HT1080 (cell line): ENCODE measurements at places on chromosomes 1 and 21.

GRCh38 chr1:38138498-38139233 is 92.1 kb upstream of the POU3F1 start:
- peak; percentile 98 for DNase-seq

- DNase-seq, result peak; percentile 92
Measured at GRCh38 chr1:93804412-93804811, 74.6 kb downstream of the DNTTIP2 start.

DNA sequence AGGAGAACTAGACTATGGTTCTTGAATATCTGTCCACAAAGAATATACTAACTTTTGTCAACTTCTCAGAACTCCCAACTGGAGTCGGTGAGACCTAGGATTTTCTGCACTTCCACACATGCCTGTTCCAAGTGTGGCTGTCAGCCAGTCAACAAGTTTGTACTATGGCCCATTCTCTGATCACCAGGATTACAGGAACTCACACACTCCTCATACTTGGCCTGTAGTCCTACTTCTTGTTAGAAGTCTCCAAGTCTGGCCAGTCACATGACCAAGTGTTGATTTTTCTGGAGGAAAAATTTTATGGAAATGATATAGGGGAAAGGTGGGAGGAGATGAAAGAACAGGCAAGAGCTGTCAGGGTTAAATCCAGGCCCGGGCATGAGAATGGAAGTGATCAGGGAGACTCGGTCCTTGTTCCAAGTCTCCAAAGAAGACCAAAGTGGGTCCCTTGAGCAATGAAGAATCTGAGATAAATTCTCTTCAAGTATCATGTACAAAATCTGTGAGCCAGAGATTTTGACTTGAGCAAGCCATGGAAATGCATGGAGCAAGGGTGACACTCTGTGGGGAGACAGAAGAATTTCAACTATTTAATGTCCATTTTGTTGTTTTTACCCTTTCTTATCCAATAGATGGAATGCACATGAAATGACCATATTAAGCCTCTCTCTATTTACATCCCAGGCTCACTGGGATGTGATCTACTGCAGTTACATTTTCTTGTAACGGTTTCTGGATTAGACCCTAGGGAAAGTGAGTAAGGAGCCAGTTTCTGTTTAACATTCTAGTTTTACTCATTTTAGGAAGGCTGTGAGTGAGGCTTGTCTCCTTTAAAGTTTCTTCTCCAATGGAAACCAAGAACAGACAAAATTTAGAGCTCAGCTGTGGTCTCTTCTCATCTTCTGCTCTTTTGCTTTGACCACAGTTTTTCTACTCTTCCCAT is 320.9 kb downstream of the ASTN1 start:
- DNase-seq, result no peak

DNA sequence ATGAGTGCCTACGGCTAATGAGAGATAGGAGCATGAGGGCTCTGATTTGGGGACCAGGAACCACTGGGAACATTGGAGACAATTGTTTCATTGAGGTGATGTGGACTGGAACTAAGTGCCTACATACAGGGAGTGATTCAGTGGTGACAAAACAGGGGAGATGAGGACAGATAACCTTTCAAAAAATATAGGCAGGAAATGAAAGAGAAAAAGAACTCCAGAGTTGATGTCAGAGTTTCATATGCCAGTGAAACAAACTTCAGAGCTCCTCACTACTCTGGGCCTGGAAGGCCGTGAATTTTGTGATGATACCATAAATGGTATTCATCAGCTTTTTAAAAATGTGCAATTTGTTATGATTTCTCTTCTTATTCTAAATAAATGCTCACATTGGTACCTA is 39.3 kb downstream of the FASLG start:
- peak; percentile 62 for DNase-seq

DNA sequence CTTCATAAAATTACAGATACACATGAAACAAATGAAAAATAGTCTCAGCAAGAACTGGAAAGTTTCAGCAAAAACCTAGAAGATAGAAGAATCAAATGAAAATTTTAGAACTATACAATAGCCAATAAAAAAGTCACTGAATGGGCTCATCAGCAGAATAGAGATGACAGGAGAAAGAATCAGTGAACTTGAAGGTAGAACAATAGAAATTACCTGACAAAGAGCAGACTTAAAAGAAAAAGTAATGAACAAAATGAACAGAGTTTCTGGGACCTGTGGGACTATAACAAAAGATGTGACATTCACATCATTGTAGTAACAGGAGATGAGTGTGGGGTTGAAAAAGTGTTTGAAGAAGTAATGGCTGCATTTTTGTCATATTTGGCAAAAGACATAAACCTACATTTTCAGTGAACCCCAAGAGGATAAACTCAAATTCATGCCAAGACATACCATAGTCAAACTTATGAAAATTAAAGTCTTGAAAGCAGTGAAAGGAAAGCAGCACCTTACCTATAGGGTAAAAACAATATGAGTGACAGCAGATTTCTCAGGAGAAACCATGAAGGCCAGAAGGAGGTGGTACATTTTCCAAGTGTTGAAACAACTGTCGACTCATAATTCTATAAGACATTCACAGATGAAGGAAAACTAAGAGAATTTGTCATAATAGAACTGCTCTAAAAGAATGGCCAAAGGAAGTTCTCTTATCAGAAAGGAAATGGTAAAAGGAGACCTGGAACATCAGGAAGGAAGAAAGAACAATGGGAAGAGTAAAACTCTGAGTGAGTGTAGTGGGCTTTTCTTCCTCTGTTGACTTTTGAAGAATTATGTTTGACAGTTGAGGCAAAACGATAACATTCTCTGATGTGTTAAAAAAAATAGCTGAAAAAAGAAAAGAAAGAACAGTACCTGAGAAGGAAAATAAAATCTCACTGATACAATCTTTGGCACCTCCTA is 23.5 kb downstream of the NTPCR start:
- no peak for DNase-seq

DNA sequence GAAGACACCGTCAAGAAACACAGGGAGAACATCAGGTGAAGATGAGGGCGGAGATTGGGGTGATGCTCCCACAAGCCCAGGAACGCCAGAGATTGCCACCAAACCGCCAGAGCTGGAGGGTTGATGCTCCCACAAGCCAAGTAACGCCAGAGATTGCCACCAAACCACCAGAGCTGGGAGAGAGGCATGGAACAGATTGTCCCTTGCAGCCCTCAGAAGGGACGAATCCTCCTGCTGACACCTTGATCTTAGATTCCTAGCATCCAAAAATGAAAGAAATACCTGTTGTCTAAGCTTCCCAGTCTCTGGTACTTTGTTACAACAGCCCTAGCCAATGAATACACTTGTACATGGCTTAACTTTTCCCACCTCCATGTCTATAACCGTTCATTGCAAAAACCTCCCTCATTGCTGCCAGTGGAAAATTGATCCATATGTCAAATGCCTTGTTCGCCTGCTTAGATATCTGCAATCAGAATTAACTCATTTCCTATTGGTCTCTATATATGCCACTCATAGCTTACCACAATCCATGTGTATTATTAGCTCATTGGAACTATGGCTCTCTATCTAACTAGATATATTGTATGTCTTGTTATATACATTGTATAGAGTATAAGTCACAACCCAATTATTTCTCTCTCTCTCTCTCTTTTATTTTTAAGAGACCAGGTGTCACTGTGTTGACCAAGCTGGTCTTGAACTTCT is 127.4 kb downstream of the ADSS2 start:
- DNase-seq, result no peak

DNA sequence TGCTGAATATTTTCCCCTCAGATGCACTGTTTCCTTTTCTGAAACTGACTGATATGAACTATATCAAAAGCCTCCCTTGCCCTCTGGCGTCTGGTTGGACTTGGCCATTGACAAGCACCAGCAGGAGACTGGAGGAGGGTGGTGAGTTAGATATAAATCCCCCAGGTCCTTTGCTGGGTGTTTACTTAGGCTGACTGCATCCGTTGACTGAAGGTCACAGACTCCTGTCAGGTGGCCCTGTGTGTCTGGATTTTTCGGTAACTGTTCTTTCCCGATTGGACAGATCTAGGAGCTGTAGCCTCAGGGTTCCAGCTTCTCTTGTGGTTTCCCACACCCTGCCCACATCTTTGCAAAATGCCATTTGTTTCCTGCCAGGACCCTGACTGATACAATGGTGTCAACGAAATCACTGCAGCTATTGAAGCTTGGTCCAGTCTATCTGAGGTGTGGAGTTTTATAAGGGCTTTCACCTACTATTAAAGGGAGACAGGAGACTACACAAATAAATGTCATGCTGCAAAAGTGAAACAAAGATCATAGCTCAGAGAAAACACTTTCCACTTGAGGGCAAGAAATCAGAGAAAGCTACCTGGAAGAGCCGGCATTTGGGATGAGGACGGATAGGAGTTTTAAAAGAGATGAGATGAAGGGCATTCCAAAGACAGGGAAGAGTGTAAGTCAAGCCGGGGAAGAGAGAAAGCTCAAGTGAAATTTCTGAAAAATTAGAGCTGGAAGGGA is 1.5 kb upstream of the MAGI3 start:
- peak; percentile 73 for DNase-seq

DNA sequence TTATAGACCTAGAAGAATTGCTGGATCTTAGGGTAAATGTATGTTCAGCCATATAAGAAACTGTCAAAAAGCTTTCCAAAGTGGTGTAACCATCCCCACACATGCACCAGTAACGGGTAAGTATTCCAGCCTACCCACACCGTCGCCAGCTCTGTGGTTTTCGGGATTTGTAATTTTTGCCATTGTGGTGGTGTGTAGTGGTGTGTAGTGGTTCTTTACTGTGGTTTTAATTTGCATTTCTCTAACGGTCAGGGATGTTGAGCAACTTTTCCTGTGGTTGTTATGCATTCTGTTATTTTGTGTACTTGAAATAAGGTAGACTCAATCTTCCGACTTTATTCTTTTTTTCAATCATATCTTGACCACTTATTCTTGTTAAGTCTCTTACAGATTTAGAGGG is 342.4 kb upstream of the AJAP1 start:
- no peak for DNase-seq

DNA sequence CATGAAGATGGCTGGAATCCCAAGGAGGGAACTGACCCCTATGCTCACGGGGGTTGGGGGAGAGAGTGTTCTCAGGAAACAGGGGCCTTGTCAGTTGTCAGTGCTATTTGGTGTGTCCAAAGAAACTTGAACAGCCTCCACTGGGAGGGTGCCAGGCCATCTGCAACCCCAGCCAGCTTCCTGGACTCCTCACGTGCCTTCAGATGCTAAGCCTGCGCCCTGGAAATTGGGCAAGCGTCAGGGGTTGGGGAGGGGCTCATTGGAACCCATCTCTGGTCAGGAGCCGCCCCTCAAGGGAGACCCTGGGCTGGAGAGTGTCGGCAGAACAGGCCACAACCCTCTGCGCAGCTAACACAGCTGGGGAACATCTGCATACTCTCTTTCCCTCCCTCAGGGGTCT is 13.1 kb upstream of the LHX4 start:
- DNase-seq, result no peak

- peak; percentile 15 for DNase-seq
Measured at GRCh38 chr1:173023343-173023742, 27.4 kb downstream of the TNFSF18 start.

GRCh38 chr1:106980121-106980520 is 76.4 kb upstream of the PRMT6 start:
- no peak for DNase-seq

GRCh38 chr1:27342778-27343638 is 1.2 kb downstream of the SYTL1 start:
- no peak for DNase-seq

- no peak for DNase-seq
Measured at GRCh38 chr1:240941701-240942370, 329.9 kb upstream of the GREM2 start.

DNA sequence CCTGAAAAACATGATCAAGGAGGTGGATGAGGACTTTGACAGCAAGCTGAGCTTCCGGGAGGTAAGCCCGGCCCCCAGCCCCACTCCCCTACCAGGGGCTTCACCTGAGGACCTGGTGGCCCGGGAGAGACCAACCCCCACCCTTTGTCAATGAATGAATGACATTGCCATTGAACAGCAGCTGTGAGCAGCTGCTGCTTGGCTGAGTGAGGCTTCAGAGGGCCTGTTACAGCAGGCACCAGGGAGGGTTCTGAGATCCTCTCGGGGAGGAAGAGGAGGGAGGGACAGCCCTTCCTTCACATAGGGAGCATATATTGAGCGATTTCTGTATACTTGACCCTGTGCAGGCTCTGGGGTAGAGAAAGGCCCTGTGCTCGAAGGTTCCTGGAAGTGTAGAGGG is 12.3 kb upstream of the CTRC start:
- no peak for DNase-seq

GRCh38 chr1:198205016-198205684 is 48.4 kb downstream of the NEK7 start:
- no peak for DNase-seq

DNA sequence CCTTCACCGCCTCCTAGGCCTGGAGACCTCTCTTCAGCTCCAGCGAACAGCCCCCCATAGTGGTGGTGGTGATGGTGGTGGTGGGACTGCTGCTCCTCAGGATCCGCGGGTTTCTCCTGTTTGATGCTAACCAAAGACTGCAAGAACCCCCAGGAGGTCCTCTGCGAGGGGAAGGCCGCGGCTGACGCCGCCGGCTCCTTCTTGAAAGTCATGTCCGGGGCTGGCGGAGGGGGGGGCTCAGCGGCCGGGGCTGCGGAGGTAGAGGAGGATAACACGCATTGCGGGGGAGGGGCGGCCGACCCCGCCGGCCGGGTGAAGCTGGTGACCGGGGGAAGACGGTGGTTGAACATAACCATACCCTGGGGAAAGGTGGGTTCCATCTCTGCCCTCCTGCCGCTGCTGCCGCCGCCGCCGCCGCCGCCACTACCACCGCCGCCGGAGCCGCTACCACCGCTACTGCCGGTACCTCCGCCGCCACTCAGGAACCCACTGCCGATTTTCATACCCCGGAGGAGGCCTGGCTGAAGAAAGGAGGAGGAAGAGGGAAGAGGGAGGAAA is 554 bp downstream of the ZNF281 start:
- no peak for DNase-seq

- DNase-seq, result no peak
Measured at GRCh38 chr1:199272139-199272544, 633.3 kb downstream of the PTPRC start.

- DNase-seq, result no peak
Measured at GRCh38 chr21:44649521-44650100, 3.4 kb downstream of the KRTAP10-11 start.

DNA sequence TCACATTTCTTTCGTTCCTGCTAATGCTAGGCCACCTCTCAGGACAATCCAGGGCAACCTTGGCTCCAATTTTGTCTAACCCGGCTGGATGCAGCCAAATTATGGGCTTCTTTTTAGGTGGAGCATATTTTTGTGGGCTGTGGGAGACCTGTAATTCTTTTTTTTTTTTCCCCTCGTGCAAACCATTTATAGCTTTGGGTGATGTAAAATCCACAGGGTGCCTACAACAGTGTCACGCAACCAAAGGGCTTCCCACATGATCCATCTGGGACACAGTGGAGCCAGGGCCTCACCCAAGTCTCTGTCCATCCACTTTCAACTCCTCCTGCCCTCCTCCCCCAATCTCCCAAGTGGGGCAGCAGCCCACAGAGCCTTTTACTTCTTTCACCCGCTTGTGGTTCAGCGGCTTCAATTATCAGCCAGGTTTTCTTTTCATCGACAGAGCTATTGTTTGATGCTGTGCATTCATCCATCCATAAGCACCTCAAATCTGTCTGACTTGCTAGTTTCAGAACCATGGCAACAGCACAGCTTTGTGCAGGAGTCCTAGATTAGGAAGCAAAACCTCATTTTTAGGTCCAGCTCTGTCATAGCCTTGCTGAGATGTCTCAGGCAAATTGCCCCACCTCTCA is 10.0 kb upstream of the OVAAL start:
- no peak for DNase-seq

GRCh38 chr1:207815913-207816291 is 64.0 kb downstream of the CD46 start:
- peak; percentile 75 for DNase-seq
